ENCODE measurements at places on chromosomes 7 and 10.

GRCh38 chr7:127755521-127755920 lies 103.5 kb downstream of the SND1 start:
- DNase-seq = no peak

DNA sequence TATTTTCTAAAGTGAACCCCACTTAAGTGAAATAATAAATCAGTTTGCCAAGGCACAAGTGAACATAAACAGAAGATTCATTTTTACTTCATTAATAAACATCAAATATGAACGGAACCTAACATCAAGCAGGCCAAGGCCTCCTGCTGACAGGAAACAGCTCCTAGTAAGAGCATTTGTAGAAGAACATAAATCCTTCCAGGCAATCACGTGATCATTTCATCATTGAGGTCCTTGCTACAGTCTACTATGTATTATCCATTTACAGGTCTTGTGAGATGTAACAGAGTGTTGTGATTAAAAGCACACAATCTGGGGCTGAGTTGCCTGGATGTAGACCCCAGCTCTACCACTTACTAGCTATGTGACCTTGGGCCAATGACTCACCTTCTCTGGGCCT lies 70.6 kb downstream of the CALD1 start:
- no peak for DNase-seq

DNA sequence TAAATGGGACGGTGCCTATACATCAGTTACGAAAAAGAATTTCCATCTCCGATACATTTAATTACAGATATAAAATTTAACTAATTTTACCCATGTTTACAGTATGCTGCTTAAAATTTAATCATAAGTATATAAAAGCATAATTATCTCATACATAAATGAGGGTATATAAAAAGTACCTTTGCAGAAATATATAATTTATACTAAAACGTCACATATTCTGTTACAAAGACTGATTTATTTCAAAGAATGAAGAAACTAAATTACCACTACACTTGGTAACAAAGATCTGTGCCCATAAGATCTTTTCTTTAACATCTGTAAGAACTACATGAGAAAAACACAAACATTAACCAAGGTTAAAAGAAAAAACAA lies 2.8 kb downstream of the DOCK4 start:
- no peak for DNase-seq

- no peak for DNase-seq
These were observed 34.6 kb downstream of the KCNMA1 start for GRCh38 chr10:77602913-77603533.

DNA sequence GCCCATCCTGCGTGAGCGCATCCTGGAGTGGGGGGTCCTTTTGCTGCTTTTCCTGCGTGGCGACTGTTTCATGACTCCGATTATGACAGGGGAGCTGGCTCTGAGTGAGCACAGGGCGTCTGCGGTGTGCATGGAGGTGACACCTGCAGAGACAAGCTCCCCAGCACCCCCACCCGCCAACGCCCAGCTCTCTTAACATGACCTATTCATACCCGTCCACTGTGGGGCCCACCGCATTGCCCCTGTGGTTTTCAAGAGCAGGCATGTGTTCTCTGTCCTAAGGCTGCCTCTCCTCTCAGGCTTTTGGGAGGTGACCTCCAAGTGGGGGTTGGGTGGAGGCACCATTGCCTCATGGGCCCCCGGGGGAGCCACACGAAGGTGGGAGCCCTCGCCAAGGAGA lies 500.7 kb downstream of the TCERG1L start:
- DNase-seq = no peak

- DNase-seq = no peak
These were observed 29.2 kb downstream of the ZNF783 start for GRCh38 chr7:149291036-149291780.
